ENCODE measurements at places on chromosomes 12 and 14.

DNA sequence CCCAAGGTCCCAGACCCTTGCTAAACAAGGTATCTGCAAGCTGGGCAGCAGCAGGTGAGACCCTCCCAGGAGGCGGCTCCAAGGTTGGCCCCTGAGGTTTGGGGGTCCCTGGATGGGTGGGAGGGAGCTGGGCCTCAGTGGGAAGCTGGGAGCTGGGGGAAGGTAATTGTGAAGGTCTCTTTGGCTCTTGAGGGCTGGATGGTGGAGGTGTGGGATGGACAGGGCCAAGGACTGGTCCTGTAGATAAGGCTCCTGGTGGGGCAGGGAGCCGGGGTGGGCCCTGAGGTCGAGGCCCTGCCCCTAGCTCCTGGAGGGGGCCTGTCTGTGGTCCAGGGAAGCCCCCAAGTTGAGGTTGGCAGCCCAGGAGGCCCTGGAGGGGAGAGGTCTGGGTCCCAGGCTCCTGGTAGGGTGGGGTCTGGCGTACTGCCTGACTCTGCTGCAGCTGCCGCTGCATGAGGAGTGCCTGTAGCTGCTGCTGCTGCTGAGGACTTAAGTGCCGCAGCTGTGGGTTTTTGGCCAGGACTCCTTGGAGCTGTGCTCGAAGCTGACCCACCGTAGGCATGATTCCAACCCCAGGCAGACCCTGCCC is 13.1 kb upstream of the PRKAG1 start:
- no peak for DNase-seq

- no peak for DNase-seq
Measured at GRCh38 chr12:61412201-61412600, 848.0 kb upstream of the USP15 start.

DNA sequence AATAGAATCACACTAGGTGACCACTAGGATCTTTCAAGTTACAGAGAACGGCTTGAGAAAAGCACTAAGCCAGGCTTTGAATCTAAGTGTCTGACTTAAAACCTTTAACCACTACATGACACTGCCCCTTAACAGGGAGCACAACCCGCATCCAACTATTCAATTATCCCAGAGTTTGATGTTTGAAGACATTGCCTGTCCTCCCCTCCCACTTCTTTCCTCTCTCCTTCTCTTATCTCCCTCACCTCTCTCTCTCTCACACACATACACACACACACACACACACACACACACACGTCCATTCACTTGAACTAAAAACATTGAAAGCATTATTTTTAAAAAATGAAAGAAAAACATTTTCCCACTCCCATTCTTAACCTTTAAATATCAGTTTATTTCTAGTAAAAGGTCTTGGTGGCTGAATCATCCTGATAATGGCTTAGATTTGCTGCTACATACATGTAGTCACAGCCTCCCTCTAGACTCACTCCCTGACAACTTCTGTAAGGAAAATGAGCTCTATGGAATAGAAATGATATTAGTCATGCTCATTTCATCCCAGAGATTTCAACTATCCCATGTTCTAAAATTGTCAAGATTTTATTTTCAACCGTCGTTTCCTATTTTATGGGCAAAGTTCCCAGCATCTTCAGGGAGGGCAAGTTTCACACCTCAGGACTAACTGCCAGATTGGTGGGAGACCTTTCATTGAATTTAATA is 53.5 kb upstream of the RAP1B start:
- no peak for DNase-seq

- DNase-seq = no peak
Measured at GRCh38 chr12:3468836-3469235, 22.2 kb upstream of the PRMT8 start.

- no peak for DNase-seq
Measured at GRCh38 chr14:88470542-88471440, 84.0 kb downstream of the PTPN21 start.

GRCh38 chr12:15522574-15523187 is 200.4 kb downstream of the PTPRO start:
- no peak for DNase-seq

DNA sequence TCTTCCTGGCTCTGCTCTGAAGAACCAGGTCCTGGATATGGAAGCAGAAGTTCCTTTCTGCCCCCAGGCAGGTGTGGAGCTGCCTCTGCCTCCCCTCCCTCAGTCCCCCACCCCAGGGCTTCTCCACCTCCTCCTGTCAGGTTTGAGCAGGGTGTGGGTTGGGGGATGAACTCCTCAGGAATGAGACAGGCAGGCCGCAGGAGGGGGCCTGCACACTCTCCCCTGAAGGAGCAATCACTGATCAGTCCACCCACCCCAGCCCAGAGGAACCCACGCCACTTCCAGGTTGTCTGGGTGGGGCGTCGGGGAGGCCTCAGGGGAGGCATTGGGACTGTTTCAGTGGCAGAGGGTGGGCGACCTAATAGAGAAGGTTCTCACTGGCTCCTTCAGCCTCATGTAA is 26.6 kb downstream of the FAIM2 start:
- no peak for DNase-seq

DNA sequence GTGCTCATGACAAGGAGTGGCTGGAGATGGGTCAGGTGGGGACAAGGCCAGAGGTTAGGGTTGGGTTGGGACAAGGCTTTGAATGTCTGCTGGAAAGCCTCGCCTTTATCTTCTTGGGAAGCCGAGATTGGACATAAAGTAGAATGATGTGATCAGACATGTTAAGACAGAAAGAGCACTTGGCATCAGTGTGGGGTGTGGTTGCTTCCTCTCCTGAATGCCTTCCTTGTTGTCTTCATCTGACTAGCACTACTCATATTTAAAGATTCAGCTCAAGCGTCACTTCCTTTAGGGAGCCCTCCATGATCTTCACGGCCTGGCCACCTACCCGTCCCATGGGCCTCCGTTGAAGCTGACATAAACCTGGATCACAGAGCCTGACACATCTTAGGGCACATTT is 14.8 kb upstream of the C12orf75 start:
- no peak for DNase-seq

GRCh38 chr12:77120156-77121085 is 55.1 kb upstream of the E2F7 start:
- no peak for DNase-seq

- no peak for DNase-seq
Measured at GRCh38 chr14:103319422-103319821, 14.6 kb upstream of the EIF5 start.

- DNase-seq = peak; percentile 15
Measured at GRCh38 chr14:44961151-44961553, 595 bp downstream of the KLHL28 start.

- no peak for DNase-seq
Measured at GRCh38 chr14:92223025-92223424, 99.9 kb upstream of the SLC24A4 start.

GRCh38 chr12:1523046-1523445 is 71.3 kb downstream of the FBXL14 start:
- DNase-seq = no peak

GRCh38 chr14:23361763-23362162 is 3.2 kb downstream of the EFS start:
- DNase-seq = no peak

- no peak for DNase-seq
Measured at GRCh38 chr12:32248441-32249140, 141.9 kb downstream of the BICD1 start.

DNA sequence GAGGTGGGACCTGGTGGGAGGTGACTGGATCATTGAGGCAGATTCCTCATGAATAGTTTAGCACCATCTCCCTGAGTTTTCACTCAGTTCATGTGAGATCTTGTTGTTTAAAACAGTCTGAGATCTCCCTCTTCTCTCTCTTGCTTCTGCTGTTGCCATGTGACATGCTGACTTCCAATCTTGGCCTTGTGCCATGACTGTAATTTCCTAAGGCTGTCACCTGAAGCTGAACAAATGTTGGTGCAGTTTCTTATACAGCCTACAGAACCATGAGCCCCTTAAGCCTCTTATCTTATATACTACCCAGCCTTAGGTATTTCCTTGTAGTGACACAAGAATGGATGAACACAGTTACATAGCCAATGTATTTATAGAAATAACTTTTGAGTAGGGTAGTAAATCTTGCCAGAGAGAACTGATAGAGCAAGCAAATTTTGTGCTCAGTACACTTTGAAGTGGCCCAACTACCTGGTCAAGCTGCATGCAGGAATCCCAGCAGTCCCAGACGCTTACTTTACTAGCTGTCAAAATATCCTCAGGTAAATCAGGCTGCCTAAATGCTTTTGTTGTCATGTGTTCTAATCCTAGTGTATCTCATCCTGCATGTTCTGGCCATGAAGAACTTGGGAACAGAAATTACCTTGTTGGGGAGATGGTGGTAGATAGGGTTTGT is 445.6 kb upstream of the MIS18BP1 start:
- no peak for DNase-seq

GRCh38 chr12:94169966-94170689 is 21.8 kb downstream of the PLXNC1 start:
- no peak for DNase-seq

DNA sequence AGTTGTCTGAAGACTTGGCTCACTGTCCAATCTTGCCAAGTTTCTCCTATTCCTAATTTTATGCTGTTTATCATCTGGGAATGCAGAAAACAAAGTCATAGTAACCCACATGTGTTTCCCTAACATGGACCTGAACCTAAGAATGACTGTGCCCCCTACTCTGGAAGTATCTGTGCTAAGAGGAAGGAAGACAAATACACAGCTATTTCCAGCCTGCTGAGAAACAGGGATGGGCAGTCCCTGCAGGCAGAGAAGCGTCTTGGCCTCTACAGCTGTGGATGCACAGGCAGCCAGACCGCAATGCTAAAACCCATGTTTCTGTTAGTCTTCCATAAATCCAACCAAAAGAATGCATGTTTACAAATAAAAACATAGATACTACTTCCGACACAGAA is 56.2 kb downstream of the DUSP16 start:
- no peak for DNase-seq

DNA sequence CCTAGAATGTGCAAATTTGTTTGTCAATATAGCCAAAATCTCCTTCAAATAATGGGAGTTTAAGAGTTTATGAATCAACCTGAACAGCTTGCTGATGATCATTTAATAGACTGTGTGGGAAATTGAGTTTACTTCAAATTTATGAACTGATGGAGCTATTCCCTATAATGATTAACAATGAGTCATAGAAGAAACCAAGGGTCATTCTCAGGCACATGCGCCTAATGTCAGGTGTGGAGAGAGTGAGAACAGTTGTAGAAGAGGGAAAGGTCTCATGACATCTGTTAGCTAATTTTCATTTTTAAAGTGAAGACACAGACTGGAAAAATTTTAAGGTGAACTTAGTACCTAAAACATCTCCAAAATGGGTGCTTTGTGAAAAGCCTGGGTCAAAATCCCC is 191.8 kb downstream of the BMP4 start:
- no peak for DNase-seq

DNA sequence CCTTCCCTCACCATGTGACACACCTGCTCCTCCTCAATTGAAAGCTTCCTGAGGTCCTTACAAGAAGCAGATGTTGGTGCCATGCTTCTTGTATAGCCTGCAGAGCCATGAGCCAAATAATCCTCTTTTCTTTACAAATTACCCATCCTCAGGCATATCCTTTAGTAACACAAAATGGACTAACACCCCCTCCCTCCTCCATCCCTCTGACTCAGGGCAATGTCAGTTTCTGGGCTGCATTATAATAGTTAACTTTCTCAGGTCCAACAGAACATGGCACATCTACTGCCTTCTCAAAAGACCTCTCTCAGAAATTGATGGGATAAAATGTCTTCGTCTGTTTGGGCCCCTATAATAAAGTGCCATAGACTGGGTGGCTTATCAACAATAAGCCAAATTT is 287.0 kb downstream of the DPF3 start:
- DNase-seq = no peak
